ENCODE measurements at places on chromosomes 3 and 15. TPM values are rescaled to one million over a fixed set of nuclear protein-coding genes. Genes with fewer than 3 reads are reported as not detected.

PRR20G gene
- total RNA-seq, result not detected

SLCO3A1 gene
- 65.8 TPM for total RNA-seq

PLA2G4F gene
- total RNA-seq, result 35.1 TPM

GP5 gene
- total RNA-seq, result not detected

TAMM41 gene
- total RNA-seq, result 27.5 TPM

SKIL gene
- total RNA-seq, result 48.1 TPM

PTPRG gene
- 47.6 TPM for total RNA-seq

MAGEF1 gene
- 25.5 TPM for total RNA-seq

HTD2 gene
- 3.7 TPM for total RNA-seq

IQCF5 gene
- not detected for total RNA-seq

GOLGA8R gene
- 3.2 TPM for total RNA-seq

WDR93 gene
- not detected for total RNA-seq

FBLN2 gene
- total RNA-seq, result 94.3 TPM

GXYLT2 gene
- 10.1 TPM for total RNA-seq

KIF7 gene
- total RNA-seq, result 7.9 TPM

DNA sequence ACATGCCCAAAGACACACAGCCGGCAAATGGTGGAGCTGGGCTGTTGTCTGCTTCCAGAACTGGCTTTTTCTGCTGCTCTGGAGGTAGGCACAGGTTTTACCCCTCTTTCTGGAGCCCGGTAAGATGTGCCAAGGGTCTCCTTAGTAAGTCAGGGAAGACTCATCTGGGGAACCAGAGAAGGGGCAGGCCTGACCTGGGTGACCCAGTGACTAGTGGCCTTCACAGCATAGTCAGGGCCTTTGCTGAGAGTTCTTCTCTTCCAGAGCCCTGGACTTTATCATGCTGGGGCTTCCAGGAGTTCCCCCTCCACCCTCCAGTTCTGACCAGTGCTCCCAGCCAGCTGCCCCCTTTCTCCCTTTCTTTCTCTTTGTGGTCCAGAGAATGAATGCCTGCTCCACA, 3.2 kb downstream of the CD276 start:
- no peak for DNase-seq

GRCh38 chr15:35974052-35974451, 428.1 kb upstream of the DPH6 start:
- DNase-seq, result no peak

DNA sequence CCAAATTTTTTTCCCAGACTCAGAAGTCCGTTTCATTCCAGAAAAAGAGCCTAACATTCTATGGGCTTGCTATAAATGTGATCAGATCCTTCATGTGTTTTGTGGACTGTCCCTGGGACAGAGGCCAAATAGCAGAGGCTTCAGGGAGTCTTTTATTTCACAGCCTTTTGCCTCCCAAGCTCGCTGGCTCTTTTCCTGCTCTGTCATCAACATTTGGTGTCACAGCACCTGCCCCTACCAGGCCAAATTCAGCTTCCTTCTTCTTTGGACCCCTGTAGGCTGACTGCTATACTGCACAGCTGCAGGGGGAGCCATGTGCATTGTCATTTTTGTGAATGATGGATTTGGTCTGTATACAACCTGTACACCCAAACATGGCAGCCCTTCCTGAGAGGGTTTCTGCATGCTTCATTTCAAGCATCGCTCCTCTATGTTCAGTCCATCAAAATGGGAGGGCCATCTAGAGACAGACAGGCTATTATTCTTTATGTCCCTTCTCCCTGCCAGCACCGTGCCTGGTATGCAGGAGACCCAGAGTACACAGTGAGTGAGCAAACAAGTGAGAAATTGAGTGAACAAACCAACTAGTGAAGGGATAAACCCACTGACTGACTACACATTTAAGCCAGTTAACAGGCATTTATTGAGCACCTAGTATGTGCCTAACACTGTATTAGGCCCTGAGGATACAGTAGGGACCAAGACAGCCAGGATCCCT, 17.9 kb upstream of the RPP14 start:
- DNase-seq, result no peak

DNA sequence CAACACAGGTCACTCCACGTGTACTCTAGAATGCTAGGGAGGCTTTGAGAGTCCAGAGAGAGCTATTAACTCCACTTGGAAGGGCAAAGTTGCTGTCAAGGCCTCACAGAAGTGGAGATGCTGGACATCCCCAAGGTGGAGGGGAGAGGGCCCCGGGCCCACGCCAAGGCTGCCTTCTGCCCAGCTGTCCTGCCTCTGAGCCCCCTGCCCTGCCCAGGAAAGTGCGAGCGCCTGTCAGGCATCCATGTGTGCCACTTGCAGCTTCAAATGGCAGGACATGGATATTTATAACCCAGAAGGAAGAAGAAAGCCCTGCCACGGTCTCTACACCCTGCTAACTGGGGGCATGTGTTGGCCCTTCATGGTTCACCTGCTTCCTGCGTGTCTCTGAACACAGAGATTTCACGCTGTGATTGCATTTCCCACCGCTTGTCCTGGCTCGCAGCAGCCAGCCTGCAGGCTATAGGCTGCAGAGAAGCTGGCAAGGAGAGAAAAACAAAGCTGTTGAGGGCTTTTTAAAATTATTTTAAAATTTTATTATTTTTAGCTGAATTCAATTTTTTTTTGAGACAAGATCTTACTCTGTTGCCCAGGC, 17.0 kb downstream of the ANKDD1A start:
- peak; percentile 67 for DNase-seq

- no peak for DNase-seq
Observed at GRCh38 chr3:86766331-86766730, 224.6 kb downstream of the VGLL3 start.

- no peak for DNase-seq
Observed at GRCh38 chr3:183307749-183308148, 54.7 kb downstream of the B3GNT5 start.

DNA sequence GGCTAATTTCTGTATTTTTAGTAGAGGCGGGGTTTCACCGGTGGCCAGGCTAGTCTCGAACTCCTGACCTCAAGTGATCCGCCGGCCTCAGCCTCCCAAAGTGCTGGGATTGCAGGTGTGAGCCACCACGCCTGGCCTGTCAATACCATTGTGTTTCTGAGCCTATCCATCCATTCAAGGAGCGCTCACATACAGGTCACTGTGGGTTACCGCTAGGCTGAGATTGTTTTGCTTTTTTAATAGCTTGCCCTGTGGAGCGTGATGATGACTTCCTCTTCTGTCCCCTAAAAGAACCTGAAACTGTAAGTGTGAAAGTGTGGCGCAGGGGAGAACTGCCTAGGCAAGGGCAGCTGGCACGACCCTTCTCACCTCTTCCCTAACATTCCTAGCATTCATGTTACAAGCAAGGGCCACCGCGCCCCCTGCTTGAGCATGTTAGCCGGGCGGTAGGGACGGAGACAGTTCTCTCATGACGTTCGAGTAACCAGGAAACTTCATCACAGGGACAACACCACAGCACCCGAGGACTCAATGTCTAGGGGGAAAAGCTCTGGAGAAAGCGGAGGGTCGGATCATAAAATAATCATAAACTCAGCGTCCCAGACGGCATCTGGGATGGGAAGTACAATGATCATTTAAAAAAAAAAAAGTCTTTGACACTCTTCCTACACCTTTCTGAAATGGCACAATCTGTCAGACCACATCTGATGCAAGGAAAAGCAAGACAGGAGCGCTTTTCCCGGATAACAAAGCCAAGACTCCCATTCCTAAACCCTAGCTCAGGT, 790 bp downstream of the LAMP3 start:
- no peak for DNase-seq

DNA sequence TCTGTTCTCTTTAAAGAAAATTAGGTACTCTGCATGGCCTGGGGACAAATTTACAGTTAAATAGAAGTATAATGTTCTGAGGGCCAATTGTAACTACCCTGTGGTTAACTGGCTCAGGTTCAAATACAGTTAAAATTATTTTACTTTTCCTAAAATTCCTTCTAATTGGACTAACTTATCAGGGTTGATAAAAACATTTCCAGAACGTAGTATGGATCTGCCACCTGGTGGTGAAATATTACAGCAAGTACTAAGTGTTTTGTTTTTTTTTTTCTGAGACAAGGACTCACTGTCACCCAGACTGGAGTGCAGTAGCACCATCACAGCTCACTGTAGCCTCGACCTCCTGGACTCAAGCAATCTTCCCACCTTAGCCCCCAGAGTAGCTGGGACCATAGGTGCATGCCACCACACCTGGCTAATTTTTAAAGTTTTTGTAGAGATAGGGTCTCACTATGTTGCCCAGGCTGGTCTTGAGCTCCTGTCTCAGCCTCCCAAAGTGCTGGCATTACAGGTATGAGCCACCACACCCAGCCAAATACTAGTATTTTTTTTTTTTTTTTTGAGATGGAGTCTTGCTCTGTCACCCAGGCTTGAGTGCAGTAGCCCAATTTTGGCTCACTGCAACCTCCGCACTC, 29.2 kb downstream of the NEO1 start:
- DNase-seq, result no peak

- DNase-seq, result no peak
Observed at GRCh38 chr15:58574631-58575030, 142.8 kb downstream of the LIPC start.

DNA sequence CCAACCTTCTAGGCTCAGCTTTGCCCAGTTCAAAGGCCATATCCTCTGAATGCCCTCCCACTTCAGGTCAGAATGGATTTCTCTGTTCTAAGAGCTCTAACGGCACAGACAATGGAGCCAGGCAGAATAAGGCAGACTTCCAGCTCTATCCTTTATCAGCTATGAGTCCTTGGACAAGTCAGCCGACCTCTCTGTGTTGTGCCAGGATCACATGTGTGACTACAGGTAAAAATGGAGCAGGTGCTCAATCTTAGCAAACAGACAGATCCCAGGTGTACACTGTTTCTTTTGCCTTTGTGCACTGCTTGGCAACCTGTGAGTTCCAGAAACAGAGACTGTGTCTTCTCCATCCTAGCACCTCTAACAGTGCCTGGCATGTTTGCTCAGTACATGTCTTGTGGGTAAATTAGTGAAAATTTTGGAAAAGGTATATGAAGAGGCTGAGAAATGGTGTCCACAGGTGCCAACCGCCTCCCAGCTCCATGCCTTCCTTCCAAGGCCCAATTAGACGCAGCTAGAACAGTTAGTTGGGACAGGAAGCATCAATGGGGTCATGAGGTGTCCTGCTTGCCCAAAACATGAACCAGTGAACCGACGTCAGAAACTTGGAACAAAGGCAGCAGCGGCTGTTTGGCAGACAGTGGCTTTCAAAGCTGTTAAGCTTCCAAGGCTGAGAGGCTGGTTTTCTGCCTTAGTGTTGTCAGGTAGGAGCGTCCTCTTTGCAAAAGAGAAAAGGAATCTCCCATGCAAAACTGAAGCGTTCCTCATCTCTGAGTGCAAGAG, 28.7 kb downstream of the TLE3 start:
- DNase-seq, result no peak

GRCh38 chr3:155712008-155712407, 32.9 kb downstream of the PLCH1 start:
- no peak for DNase-seq

DNA sequence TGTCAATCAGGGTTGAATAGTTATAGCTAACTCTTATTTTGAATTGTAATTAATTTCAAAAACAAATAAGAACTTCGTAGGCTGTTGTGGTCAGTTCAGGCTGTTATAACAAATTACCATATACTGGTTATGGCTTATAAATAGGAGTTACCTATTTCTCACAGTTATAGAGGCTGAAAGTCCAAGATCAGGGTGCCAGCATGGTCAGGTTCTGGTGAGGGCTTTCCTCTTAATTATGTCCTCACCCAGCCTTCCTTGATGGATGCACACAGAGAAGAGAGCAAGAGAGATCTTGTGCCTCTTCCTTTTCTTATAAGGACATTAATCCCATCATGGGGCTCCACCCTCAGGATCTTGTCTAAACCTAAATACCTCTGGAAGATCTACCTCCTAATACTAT, 265.9 kb upstream of the SUCLG2 start:
- DNase-seq, result no peak

GRCh38 chr3:102714567-102714966, 279.8 kb downstream of the ZPLD1 start:
- no peak for DNase-seq

GRCh38 chr3:111857474-111857873, 1.6 kb upstream of the PHLDB2 start:
- DNase-seq, result no peak

- DNase-seq, result no peak
Observed at GRCh38 chr3:140708815-140709214, 31.0 kb downstream of the TRIM42 start.

DNA sequence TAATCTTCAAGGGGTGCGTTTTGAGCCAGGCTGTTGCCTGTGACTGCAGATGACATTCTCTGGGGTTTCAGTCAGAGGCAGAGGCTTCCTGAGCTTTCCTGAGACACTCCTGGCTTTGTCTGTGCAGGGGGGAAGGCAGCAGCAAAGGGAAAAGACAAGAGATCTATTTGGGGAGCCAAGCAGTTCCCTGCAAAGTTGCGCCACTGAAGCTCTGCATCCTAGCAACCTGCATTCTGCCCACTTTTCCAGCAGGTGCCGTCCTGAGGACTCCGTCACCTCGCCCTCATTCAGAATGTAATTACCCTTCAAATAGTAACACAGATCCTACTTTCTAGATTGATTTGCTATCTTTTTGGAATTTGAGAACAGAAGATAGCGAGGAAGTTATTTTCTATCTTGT, 1.9 kb upstream of the TMEM158 start:
- no peak for DNase-seq

- no peak for DNase-seq
Observed at GRCh38 chr3:39221141-39221530, 28.7 kb upstream of the XIRP1 start.

- no peak for DNase-seq
Observed at GRCh38 chr15:70103880-70104626, 6.3 kb upstream of the TLE3 start.

DNA sequence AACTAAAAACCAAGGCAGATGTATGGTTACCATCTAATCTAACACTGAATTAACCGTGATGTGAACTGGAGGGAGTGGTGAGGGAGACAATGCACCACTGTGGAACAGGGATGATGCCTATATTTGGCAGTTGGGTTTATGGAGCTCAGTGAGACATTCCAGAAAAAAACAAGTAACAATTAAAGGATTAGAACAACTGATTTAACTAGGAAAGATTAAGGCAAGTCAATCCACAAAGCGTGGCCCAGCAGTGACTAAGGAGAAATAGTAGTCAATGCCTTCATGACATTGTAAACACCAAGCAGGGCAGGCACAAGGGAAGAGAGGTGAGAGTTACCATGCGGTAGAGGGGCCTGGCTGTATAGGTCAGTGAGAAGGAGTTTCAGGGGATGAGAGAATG, 38.1 kb downstream of the CHAC1 start:
- DNase-seq, result no peak

- DNase-seq, result no peak
Observed at GRCh38 chr3:151379083-151379734, 5.3 kb downstream of the P2RY12 start.

GRCh38 chr3:150385296-150386242, 22.5 kb upstream of the TSC22D2 start:
- DNase-seq, result no peak

DNA sequence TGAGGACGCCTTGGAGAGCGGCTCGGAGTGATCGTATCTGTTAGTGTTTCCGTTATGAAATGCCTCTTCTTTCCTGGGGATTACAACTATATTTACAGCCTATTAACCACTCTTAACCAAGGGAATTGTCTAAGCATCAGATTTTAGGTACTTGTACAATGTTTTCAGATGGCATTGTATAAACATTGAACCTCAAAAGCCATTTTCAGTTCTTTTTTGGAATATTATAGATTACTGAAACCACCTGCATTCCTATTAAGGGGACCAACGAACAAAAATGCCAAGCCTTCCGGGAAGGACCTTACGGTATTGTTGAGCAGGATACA, 1.1 kb downstream of the NEO1 start:
- DNase-seq, result no peak

- DNase-seq, result no peak
Observed at GRCh38 chr3:71580636-71581456, 2.7 kb downstream of the FOXP1 start.
